ENCODE measurements at places on chromosomes 12 and 14.

- DNase-seq = no peak
Measured at GRCh38 chr12:118310320-118310719, 62.4 kb downstream of the TAOK3 start.

DNA sequence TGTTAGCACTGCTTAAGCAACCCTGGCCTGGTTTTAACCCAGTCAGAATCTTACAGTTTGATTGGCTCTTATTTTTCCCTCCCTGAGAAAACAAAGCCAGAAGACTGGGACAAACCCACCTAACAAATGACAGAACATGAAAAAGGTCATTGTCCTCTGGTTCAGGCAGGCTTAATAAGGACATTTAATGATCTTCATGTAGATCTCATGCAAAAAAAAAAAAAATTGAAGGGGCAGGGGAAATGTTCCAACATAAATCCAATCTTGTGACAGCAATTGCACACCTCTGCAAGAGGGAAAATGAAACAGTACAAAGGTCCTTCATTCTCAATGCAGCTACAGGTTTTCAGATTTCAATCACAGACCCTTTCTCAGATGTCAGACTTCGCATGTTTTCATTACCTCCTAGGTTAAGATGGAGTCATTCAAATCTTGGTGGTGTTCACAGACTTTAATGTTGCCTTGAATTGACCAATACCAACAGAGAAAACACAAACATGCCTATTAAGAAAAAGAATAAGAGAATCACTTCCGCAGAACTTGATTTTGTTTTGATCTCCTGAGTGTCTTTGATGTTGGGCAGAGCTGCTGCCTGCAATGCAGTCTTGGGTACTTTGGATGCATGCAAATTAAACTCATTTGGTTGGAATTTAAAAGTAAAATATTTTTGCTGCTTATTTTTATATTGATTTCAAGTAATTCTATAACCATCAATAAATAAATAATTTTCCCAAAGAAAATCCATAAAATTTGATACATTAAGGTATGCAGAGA lies 359.0 kb downstream of the BTG1 start:
- no peak for DNase-seq

DNA sequence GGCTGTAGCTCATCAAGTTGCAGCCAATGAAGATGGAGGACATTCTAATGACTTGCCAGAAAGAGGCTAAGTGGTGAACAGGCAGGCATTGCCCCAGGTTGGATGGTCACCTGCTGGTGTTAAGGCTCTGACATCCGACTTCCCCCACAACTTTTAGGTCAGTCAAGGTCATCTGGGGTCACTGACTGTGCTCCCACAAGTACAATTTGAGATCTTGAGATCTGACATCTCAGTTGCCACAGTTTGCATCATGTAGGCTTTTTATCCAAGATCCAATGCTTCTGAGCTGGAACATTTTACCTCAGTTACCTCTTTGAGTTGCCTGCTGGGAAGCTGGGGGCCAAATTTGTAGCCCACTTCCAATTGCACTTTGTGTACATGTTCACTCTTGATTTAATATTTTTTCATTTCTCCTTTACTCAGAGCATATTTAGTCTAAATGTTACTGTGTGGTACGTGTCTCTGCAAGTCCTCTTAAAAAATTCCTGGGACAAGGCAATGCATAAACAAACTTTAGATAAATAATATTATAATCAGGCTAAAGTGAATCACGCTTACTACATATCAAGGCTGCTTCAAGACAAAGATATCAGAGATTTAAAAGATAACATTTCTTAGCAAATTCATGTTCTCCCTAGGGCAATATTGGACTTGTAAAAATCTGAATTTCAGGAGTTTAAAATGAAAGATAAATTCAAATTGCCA lies 61.4 kb downstream of the SEL1L start:
- DNase-seq = no peak

- DNase-seq = no peak
Measured at GRCh38 chr12:121576851-121577391, 3.9 kb downstream of the KDM2B start.

GRCh38 chr12:74227846-74228545 lies 309.6 kb upstream of the ATXN7L3B start:
- no peak for DNase-seq

GRCh38 chr12:85530456-85530855 lies 250.4 kb downstream of the ALX1 start:
- DNase-seq = no peak

GRCh38 chr12:132329036-132329719 lies at the start of gene GALNT9:
TSS of gene GALNT9 (minus strand) at chr12:132329589. CDS start at chr12:132329203, 386 bp downstream.
- no peak for DNase-seq

- no peak for DNase-seq
Measured at GRCh38 chr14:89779707-89780106, 174.8 kb downstream of the EFCAB11 start.

DNA sequence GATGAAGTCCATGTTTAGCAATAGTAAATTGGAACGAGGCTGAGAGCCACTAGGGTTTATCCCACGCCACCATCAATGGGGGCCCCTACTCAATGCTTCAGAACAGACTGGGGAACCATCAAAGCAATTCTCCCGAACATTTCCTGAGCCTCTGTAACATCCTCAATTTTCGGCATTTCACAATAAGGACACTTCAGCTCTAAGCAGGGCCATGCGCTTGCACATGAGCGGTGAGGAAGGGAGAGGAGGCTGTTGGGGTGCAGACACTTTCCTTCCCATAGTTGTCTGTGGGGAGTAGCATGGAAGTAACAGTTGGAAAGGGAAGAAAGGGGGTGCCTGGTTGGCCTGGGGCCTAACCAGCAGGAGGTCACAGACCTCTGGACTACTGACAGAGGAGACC lies 129.9 kb upstream of the PRMT8 start:
- no peak for DNase-seq

GRCh38 chr12:9799961-9800360 lies 27.3 kb upstream of the KLRF1 start:
- DNase-seq = no peak

- DNase-seq = no peak
Measured at GRCh38 chr12:26937443-26937862, 328 bp downstream of the INTS13 start.

DNA sequence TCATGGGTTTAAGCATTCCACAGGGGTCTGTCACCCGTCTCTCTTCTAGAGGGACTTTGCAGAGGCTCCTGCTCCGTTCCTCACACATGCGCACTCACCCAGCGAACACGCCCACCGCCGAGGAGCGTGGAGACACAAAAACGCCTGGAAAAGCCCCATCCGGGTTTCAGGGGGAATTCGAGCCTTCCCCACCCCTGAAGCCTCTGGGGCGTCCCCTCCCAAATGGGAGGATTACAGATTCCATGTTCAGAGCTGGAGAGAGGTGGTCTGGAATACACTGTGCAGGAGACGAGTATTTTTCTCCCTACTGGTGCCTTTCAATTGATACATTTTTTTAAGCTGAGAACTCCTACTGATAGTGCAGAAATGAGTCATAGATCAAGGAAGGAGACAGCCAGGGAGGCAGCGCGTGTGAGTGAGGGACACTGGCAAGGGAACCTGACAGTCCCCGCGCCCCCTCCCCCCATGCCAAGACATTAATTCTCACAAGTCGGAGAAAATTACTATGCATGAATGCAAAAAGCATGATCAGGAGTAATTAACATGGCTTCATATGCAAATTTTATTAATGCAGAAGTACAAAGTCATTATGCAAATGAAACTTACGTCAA lies 36.9 kb downstream of the BCL11B start:
- peak; percentile 85 for DNase-seq

GRCh38 chr14:71130491-71131179 lies 223.4 kb downstream of the PCNX1 start:
- no peak for DNase-seq

DNA sequence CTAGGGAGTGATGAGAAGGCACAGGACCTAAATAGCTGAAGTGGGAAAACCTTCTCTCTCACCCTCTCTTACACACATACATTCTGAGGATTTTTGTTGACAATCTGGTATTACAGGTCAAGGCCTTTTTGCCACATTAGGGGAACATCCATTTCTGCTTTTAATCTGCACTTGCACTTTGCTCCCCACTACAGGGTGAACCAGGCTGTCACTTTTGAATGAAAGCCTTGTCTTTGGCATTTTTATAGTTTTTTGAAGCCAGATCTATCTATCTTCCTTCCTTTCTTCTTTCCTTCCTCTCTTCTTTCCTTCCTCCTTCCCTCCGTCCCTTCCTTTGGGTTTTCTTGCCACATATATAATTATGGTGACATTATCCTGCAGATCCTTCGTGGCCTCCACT lies 165.9 kb upstream of the OTX2 start:
- DNase-seq = no peak

- DNase-seq = no peak
Measured at GRCh38 chr12:15928870-15929571, 17.9 kb downstream of the DERA start.

DNA sequence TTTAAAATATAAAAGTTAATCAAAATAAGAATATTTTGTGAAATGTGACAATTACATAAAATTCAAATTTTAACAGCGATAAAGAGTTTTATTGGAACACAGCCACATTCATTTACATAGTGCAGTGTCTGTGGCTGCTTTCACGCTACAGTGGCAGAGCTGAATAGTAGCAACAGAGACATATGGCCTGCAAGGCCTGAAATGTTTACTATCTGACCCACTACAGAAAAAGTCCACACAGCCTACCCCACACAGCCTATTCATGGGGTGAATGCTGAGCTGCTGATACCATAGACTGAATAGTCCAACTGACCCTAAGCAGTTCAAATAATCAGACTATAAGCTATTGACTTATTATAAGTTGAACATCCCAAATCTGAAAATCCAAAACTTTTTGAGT lies 13.2 kb downstream of the GNS start:
- no peak for DNase-seq

DNA sequence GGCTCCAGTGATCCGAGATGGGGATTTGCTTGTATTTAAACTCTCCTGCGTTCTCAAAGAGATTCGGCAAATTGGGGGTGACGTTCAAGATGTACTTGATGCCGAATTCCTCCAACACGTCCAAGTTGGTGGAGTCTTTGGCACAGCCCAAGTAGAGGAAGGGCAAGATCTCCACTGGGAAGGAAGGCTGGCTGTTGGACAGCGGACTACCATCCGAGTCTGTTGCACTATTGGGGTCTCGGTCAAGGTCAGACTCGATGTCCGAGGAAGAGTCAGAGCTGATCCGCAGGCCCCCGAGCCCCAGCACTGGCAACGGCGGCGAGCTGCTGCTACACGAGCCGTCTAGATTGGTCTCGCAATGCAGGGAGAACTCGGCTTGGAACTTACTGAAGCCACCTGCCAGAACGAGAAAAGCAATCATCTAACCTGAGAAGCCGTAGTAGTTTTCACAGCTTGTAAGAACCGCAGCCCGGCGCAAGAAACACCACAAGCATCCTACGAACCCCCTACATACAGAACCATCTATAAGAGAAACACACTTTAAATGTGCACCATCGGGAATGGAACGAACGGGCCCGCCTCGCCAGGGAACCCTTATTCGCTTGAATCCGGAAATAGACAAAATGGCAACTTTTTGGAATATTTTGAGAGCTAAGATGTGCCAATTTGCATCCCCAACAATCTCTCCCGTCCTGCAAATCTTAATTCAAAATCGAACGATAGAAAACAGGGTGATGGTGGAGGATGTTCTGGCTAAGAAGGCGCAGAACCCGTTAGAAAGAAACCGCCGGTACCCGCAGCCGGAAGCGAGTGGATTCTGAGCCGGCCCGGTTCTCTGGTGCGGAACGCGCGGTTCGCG lies 1.4 kb downstream of the DUSP6 start:
- no peak for DNase-seq
